SK-N-SH (cell line): ENCODE measurements at places on chromosomes 6 and 20.
A peak's percentile ranks its signal among the peaks of the same experiment; 100 is the strongest.

GRCh38 chr20:19456595-19457395 lies 244.4 kb downstream of the SLC24A3 start:
- no peak for DNase-seq

DNA sequence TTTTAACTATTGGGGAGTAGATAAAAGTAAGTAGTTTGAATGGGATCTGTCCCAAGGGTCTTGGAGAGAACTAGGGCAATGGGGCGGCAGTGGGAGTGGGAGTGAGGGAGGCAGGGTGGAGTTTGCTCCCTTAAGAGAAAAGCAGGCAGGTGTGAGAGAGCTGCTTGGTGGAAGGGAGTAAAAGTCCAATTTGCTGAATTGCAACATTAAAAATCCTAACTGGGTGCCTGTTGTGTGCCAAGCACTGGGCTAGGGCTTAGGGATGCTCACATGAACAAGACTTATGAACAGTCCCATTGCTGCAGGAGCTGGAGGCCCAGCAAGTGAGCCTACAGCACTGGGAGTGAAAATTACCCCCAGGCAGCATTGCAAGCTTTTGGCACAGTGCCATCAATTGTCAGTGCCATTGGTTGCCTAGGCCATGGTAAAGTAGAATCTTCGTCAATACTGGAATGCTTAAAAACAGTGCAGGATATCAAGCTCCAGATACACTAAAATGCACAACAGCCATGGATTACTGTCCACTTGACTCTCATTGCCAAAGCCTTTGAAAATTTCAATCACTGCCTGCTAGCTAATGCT lies 277.7 kb upstream of the JARID2 start:
- DNase-seq = no peak

- no peak for DNase-seq
These were observed 9.4 kb upstream of the COL9A1 start for GRCh38 chr6:70312165-70312745.

- no peak for DNase-seq
These were observed 191.6 kb downstream of the DST start for GRCh38 chr6:56450882-56451739.

DNA sequence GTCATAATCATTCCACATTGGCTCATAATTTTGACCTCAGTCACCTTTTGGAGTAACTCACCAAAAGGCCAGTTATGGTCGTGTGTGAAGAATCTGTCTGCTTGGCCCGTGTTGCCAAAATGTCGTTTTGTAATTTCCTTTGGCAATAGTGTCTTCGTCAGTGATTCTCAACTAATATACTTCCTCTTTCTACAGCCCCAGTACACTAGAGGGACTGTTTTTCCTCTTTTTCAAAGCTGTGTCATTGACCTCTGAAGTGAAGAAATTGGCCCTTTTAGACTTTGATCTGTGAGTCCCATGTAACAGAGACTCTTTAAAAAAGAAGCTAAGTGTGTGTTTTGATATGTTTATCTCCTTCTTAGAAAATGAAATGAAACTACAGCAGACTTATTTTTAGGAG lies 5.2 kb downstream of the FOXO3 start:
- no peak for DNase-seq

DNA sequence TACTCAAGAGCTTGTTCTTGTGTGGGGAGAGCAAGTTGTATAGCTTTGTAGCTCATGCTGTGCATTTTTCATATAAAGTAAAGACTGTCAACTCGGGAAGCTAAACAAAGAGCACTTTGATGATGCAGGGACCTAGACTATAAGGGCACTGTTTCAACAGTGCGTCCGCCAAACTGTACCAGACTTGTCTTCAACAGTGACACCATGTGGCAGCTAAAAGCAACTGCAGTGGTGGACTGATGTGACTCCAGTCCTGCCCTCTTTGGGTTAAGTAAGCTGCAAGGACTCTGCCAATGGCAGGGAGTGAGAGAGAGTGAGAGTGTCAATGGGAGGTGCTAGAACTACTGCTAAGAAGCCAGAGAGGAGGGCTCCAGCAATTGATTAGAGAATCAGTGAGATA lies 48.1 kb upstream of the MC3R start:
- DNase-seq = no peak

DNA sequence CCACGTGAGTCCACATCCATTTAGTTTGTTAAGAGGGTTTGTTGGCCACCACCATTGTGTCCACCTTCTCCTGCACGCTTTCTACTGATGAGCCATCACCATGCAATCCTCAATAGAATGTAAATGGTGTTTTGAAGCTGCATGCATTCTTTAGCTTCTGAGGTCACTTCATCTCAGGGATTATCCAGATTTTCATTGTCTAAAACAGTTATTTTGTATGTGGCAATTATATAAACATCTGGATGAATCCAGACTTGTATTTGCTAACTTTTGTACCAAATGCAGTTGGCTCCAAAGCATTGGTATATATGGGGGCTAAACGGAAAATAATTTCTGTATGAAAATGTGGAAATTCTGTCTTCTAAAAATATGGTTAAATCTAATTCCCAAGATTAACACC lies 231.2 kb upstream of the ARID1B start:
- DNase-seq = no peak

DNA sequence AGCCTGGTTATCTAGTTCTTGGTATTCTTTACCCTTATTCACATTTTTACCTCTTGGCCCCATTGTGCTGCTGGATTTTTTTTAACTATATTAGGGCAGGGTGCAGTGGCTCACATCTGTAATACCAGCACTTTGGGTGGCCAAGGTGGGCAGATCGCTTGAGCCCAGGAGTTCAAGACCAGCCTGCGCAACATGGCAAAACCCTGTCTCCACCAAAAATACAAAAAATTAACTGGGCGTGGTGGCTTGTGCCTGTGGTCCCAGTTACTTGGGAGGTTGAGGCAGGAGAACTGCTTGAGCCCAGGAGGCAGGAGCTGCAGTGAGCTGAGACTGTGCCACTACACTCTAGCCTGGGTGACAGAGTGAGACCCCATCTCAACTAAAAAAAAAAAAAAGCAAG lies 12.2 kb upstream of the TAF8 start:
- DNase-seq = no peak

DNA sequence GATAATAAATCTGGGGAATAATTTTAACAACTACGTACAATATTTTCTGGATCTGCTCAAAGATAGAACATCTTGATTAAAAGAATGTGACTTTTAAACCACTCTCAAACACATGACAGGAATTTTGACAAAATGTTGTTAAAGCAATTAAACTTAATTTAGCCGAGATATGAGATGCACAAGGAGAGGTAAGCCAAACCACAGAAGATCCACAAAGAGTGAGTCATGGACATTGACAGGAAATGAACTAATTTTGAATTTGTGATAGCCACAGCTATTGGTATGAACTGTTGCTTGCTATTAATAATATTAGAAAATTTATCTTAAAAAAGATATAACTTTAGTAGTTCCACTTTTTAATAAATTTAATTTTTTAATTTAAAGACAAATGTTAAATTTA lies 27.8 kb upstream of the VGLL2 start:
- DNase-seq = no peak

GRCh38 chr6:127120023-127120786 lies 1.7 kb downstream of the RSPO3 start:
- peak; percentile 34 for DNase-seq

GRCh38 chr6:144462058-144462457 lies 176.9 kb downstream of the UTRN start:
- no peak for DNase-seq

DNA sequence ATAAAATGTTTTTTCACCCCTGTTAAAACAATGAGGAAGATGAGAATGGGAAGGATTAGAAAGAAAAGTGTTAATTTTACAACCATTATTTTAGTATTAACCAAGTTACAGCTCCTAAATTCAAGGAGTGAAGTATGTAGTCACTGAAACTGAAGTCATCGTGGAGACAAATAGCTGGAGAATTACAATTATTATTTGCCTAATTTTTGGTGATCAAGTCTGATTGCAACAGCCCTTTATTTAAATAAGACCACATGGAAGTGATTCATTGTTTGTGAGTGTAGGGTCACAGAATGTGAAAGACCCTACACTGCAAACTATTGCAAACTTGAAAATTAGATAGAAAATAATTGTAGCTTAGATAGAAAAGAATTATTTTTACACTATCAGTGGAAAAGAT lies 292.4 kb downstream of the CENPW start:
- DNase-seq = no peak

GRCh38 chr6:53532061-53532797 lies 12.7 kb downstream of the GCLC start:
- DNase-seq = no peak

DNA sequence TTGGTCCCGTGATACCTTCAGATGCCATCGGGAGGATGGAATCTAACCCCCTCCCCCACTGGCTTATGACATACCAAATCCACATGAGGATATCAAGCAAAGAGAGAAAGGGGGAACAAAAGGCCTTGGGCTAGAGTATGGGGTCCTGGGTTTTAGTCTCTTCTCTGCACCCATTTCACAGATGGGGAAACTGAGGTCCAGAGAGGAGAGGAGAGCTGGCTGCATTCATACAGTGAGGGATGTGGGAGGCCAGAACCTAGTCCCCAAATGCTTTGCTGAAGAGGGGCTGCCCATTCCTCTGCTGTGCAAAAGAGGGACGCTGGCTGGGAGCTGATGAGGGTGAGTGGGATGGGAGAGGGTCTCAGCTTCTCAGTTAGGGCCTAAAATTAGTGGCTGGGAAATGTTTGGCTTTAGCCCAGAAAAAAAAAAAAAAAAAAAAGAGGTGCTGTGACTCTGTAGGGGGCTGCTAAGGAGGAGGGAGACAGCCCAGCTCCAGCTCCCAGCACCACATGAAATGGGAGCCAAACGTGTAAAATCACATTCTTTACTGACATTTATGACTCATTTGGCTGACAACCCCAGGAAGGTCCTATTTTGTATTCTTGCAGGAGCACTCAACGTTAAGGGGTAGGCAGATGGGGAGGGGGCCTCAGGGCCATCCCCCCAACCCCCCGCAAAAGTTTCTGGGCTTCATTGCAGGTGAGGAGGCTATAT lies 11.9 kb downstream of the XKR7 start:
- DNase-seq = no peak

DNA sequence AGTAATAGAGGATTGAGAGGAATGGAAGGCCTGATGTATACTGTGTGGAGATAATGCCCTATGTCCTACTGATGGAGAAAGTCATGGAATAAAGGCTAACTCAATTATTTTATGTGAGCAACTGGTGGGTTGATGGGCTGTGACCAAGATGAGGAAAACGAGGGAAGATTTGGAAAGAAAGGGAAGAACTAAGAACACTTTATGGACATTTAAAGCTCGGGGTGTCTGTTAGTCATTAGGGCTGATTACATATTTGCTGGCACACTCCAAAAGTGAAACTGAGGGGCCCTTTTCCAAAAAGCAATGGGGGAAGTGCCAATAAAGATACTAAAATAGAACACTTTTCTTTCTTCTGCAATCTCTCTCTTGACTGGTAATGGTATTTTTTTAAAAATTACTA lies 439.5 kb downstream of the PLCB1 start:
- no peak for DNase-seq

DNA sequence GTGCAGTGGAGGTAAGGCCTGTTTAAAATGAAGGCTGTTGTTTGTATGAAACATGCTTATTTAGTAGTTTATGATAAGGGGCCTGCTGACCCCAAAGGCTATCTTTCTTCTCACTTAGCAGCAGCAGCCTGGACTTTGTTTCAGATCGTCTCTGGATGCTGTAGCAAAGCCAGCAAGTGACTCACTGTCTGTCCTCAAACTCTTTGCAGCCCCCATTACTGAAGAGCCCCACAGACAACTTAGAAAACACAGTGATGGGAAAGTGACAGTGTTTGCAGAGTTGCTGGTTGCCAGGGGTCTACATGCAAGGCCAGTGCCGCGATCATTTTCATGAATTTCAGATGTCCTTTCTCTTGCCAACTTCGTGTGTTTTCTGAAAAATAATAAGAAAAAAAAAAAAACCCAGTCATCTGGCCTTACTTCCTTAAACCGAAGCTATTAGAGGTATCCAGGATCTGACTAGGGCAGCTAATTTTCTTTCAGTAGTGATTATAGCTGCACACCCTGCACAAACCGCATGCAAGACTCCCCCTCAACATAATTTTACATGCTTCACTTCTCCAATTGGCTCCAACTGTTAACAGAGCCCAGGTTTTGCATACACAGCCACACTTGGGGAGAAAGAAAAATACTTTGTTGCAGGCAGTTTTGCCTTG lies 11.6 kb upstream of the F13A1 start:
- DNase-seq = no peak

DNA sequence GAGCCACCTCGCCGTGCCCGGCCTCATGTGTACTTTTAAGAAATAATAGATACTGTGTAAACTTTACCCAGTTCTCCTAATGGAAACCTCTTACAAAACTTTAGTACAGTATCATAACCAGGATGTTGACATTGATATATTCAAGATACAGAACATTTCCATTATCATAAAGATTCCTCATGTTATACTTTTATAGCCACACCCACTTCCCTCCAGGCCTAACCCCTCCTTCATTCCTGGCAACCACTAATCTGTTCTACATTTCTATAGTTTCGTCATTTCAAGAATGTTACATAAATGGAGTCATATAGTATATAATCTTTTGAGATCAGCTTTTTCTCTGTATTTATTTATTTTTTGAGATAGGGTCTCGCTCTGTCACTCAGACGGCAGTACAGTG lies 52.6 kb upstream of the SALL4 start:
- DNase-seq = no peak

DNA sequence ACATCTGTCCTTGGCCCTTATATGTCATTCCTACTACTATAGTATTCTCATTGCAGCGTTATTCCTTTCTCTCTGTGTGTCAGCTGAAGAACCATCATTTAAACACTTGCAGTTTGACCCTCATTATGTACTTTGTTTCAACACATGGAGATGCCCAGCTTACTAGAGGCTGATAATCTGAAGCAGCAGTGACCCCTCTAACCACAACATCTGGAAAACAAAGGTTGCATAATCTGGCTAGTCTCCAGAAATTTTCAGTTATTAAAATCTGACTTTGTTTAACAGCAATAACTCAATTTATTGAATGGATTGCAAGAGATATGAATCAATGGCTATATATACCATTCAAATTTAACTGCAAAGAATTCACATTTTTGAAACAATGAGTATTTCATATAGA lies 6.6 kb upstream of the PHIP start:
- DNase-seq = no peak

GRCh38 chr6:41960028-41960427 lies 18.4 kb upstream of the CCND3 start:
- no peak for DNase-seq

GRCh38 chr6:12113190-12113577 lies 101.1 kb downstream of the HIVEP1 start:
- no peak for DNase-seq

GRCh38 chr20:19419396-19419795 lies 207.0 kb downstream of the SLC24A3 start:
- DNase-seq = no peak
